NCI-H69 (cell line): ENCODE measurements at places on chromosomes 2 and 18.
A peak's percentile ranks its signal among the peaks of the same experiment; 100 is the strongest.

- DNase-seq: no peak
Measured at GRCh38 chr2:62938126-62938525, 112.5 kb upstream of the OTX1 start.

GRCh38 chr2:108602422-108602821 is 68.2 kb downstream of the LIMS1 start:
- DNase-seq: no peak

DNA sequence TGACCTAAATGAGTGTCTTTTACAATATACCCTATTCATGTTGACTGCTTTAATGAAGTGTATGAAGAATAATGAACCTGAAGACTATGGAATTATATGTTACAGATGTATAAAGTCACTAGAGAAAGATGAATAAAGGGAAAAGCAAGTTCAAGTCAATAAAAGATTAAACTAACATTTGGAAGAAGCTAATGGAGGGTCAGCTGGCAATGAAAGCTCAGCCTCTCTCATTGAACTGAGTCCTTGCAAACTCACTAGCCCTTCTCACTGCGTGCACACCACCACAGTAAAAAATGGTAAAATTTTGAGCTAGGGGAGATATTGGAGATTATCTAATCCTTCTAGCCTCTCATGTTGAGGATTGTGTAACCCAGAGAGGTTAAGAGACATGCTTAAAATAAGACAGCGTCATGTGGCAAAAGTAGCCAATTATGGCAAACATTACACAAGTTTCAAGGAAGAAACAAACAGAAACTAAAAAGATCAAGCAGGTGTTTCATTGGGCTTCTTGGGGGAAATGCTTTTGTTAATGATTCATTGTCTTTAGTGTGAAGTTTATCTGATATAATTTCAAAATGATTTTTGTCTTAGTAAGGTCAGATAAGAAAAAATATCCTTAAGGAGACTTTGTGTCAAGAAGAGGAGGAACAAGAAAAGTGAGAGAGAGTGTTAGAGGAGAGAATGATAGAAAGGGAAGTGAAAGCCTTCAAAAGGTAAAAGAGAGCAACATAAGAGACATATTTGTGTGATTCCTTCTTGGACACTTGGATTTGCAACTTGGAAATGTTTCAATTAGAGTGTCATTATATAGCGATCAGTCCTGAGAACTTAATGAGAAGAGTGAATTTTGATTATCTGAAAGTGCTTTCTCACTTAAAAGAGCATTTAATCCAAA is 893.7 kb upstream of the FAM98A start:
- DNase-seq: no peak

DNA sequence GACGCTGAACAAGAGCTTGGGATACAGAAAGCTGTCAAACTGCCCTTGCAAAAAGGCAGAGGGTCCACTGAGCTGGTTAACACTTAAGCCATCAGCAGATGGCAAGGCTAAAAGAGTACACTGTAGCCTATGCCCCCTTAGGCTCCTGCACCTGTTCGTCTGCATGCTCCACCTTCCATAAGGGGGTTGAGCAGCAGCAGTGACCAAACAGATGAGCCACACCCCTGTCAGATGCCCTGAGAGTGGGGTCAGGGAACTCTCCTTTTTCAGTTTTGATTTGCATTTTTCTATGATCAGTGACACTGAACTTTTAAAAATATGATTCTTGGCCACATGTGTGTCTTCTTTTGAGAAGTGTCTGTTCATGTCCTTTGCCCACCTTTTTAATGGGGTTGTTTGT is 402.5 kb upstream of the FAM98A start:
- DNase-seq: no peak

- DNase-seq: peak; percentile 77
Measured at GRCh38 chr2:67476809-67477790, 80.0 kb downstream of the ETAA1 start.

DNA sequence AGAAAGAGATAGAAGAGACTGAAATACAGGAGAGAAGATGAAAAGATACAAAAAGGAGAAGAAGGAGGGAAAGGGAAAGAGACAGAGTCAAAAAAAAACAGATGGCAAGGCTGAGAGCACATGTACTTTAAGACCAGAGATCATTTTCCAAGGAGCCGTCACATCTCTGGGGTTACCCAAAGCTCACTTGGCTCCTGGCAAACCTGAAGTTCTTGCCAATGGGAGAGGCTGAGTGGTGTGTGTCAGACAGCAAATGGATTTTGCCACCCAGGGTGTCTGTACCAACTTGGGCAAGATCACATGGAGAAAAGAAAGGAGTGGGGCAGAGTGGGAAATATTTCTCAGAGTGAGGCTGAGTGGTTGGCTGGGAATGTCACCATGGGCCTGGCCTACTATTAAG is 219.3 kb upstream of the TNP1 start:
- DNase-seq: no peak

DNA sequence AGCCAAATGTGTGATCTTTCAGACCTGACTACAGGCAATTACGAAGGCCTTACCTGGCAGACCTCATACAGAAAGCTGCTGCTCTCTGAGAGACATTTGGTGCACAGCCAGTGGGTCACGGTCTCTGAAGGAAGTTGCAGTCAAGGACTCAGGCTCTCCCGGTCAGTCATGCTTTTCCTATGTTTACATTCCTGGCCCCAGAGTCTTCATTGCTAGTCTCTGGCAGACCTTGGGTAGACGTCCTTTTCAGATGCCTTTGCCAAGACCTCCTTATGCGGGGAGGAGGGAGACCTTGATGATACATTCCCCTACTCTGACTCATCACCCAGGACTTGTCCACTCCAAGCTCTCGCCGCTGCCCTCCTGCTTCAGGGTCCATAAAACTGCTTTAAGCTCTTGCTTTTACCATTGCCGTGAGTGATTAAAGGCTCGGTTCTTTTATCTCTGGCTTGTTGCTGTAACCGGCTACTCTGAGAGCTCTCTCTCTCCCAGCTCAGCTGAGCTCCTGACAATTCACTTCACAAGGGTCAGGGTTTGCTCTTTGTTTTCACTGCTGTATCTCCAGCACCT is 62.0 kb upstream of the SLC35F5 start:
- DNase-seq: no peak

- DNase-seq: no peak
Measured at GRCh38 chr2:126856403-126856802, 42.3 kb upstream of the TEX51 start.

DNA sequence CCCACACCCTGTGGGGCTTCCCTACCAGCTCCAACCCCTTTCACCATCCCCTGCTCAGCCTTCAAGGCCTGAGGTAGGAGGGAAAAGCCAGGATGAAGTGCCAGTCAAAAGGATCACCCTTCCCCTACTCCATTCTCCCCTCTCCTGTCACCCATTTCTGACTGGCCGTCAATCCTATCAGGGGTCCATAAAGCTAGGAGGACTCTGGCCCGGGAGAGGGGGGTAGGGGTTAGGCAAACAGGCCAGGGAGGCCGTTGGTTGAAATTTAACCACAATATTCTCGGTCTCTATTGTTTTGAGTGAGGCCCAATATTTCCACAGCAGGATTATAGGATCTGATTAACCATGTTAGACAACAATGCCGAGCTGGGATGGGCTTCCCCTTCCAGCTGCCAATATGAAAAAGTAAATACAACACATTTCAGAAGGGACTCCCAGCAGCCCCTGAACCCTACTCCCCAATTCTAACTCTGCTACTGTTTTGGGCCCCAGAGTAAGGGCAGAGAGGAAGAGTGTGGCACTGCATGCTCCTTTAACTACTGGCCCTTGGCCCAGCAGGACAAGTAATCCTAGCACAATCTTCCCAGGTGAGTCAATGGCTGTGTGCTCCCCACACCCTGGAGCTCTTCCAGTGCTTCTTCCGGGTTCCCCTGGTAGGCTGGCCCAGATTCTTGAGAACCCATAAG is 10.6 kb upstream of the IHH start:
- DNase-seq: no peak

DNA sequence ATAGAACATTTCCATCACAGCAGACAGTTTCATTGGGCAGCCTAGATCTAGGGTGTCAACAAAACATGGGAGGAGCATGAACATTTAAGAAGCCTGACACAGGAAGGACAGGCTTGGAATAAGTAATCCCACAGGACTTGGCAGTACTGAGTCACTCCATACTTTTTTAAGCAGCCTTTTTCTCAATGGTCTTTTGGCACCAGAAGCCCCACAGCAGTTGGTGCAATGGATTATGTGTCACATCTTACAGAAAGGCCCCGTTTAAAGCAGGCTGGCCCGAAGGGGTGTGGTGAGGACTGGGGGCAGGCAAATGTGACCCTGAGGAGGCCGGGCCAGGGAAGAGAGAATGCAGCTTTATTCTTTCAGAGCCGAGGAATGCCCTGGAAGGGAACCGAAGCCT is 26.6 kb downstream of the SPTBN1 start:
- peak; percentile 4 for DNase-seq

DNA sequence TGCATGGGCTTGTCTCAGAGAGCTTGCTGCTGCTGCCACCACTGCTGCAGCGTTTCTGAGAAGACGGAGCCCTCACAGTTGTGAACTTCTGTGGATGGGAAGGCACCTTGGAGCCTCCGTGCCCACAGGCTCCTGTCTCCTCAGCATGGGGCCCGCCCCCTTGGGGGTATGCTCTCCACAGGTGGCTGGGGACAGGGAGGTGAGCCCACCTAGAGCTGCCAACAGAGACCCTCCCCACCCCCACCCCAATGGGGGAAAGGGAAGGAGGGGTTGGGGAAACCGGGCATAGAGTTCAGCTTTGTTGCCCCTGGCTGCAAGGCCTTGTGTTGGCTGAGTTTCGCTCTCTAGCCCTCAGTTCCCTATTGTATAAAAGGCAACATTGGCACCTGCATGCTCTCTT is 76.1 kb downstream of the INPP4A start:
- DNase-seq: no peak

GRCh38 chr18:78309307-78309706 is 670.3 kb upstream of the SALL3 start:
- no peak for DNase-seq

DNA sequence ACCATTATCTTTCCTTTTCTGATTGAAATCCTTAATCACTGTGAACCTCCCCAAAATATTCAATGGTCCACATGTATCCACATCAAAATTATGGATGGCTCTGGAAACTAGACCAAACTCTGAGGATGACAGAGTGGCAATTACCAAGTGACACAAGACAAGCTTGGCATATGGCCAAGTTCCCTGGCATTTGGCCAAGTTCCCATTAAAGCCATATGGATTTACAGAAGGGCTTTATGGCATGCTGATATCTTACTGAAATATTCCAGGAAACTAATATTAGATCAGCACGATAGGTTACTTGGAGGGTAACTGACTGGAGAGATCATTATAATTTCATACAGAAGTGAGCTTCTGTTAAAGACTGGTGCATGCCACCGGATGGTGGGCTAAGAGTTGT is 21.9 kb upstream of the CERS6 start:
- peak; percentile 88 for DNase-seq

DNA sequence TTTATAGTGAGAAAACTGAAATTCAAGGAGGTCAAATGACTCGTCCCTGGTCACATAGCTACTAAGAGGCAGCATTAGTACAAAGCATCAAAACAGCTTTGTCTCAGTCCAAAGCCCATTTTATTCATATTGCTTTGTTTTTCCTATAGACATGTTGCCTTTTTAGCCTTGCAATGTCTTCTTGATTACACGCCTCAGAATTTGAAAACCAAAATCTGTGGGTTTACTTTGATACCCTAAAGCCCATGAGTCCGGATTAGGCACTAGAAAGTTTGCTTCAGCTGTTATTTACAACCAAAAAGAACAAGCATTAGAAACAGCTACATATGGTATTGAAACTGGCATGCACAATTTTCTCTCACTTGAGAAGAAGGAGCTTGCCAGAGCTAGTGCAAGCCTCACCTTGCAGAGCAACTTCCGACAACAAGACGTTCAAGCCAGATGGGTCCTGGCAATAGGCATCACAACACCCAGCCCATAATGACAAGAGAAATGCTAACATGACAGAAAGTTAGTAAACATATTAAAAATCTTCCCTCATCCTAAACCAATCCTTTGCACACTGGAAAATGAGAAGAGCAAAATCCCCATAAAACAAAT is 276.8 kb downstream of the RIT2 start:
- no peak for DNase-seq

- peak; percentile 93 for DNase-seq
Measured at GRCh38 chr18:23422751-23423418, 30.2 kb upstream of the RIOK3 start.
